Right renal pelvis (tissue), 4 donors: ENCODE measurements at places on chromosomes 4 and X.

- DNase-seq: no peak
Observed at GRCh38 chr4:108540536-108540935, 79.8 kb upstream of the RPL34 start.

GRCh38 chr4:150874338-150875226 lies 140.5 kb downstream of the LRBA start:
- DNase-seq: no peak

GRCh38 chrX:13888284-13888683 lies 71.4 kb upstream of the GPM6B start:
- DNase-seq: no peak

- no peak for DNase-seq
Observed at GRCh38 chr4:38463268-38463958, 200.6 kb upstream of the KLF3 start.

DNA sequence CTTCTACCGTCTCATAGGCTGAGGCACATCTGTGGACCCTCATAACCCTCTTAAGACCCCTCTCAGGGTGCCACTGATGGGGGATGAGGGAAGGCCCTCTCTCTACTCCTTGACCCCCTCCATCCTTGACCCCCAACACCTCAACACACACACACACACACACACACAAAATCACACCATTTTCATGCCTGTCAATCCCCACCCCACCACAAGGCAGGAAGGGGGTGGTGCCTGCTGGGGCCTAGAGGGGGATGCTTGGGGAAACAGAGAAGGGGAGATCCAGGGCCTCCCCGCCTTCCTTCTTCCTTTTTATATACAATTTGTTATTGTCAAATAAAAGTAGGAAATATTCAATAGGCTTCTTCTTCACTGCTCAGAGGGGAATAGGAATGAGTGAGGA lies 1.2 kb upstream of the EBP start:
- DNase-seq: no peak

- DNase-seq: no peak
Observed at GRCh38 chrX:20263474-20263873, 3.2 kb downstream of the RPS6KA3 start.

DNA sequence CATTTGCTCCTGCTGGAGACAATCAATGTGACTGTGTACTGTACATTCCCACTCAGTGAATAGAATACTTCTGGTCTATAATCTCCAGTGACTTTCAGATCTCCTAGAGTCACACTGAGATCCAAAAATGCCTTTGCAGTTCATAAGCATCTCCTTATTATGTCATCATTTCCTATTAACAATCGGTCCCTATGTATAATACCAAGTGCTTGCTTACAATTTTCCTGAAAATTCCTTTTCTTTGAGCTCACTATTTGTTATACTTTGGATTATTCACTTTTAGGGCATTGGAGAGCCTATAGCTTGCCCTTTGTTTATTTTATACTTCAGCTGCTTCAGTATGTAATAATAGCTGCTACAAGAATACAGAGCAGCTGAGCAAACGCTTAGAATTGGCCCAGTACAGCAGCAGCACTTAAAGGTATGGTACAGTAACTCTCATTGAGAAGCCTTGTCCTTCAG lies 313.0 kb downstream of the DCTD start:
- DNase-seq: no peak

- no peak for DNase-seq
Observed at GRCh38 chrX:103800318-103800717, 23.7 kb downstream of the PLP1 start.

DNA sequence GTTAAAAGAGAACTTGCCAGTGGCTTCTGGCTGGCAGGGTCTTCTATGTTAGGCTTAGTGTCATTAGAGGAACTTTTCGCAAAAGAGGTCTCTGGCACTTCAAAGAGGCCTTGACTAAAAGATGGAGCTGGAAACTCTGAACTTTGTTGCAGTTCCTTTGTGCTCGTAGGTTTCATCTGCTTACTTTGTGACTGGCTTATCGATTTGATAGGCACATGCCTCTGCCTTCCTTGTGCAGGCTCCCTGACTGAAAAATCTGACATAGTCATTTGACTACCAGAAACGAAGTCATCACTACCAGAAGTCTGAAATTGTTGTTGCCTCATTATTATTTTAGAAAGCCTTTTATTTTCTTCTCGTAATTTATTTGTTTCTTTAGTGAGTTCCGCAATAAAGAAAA lies 93.9 kb upstream of the IL13RA1 start:
- DNase-seq: no peak

GRCh38 chr4:6332042-6332668 lies 62.5 kb downstream of the WFS1 start:
- no peak for DNase-seq

GRCh38 chr4:41124916-41125548 lies 89.3 kb downstream of the APBB2 start:
- DNase-seq: no peak

GRCh38 chrX:33989936-33990335 lies 142.2 kb downstream of the FAM47A start:
- DNase-seq: no peak

DNA sequence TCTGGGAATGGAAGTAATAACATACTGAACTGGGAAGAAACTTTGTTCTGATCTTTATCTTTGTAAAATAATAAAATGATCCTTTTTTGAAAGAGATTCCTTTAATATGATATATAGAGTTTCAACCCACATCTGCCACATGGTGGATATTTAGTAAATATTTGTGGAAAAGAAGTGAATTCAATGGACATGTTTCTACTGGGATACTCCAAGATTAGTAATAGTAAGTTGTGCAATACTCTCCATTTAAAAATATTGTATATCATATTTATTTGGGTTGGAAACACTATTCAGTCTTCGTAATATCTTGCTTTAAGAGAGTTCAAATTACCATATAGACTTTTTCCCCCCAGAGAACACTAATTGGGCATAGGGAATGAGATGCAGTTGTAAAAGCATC lies 17.8 kb upstream of the ARSJ start:
- no peak for DNase-seq

DNA sequence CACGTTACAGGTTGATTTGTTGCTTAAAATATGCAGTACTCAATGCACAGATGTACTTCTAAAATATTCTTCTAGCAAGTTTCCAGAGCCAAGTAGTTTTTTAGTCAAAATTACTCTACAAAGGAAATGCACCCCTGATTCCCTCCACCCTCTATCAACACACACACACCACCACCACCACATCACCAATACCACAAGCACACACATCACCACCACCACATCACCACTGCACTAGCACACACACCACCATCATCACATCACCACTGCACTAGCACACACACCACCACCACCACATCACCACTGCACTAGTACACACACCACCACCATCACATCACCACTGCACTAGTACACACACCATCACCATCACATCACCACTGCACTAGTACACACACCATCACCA lies 105.2 kb upstream of the FRG1 start:
- no peak for DNase-seq

DNA sequence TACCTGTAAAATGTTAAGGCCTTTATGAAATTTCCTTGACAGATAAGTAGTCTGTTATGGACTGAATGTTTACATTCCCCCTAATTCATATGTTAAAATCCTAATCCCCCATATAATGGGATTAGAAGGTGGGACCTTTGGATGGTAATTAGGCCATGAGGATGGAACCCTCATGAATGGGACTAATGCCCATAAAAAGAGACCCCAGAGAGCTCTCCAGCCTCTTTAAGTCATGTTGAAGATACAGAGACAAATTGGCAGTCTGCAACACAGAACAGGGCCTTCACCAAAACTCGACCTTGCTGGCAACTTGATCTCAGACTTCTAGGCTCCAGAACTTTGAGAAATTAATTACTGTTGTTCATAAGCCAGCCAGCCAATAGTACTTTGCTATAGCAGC lies 1344.5 kb upstream of the PCDH7 start:
- no peak for DNase-seq

DNA sequence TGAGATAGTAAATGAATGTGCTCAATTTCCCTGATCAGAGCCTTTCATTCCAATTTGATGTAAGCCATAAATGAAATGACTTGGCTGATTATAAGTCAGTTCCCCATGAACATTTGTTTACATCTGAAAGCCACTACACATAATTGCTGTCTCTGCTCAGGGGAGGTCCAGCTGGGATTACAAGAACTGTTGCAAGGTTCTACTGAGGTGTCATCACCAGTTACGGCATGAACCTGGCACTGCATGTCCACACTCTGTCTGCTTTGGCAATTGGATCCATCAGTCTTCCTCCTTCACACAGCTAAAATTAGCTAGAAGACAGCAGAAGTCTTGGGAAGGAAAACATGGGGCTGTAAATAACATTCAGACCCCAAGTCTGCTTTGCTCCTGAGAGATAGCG lies 12.8 kb upstream of the MBNL3 start:
- no peak for DNase-seq

DNA sequence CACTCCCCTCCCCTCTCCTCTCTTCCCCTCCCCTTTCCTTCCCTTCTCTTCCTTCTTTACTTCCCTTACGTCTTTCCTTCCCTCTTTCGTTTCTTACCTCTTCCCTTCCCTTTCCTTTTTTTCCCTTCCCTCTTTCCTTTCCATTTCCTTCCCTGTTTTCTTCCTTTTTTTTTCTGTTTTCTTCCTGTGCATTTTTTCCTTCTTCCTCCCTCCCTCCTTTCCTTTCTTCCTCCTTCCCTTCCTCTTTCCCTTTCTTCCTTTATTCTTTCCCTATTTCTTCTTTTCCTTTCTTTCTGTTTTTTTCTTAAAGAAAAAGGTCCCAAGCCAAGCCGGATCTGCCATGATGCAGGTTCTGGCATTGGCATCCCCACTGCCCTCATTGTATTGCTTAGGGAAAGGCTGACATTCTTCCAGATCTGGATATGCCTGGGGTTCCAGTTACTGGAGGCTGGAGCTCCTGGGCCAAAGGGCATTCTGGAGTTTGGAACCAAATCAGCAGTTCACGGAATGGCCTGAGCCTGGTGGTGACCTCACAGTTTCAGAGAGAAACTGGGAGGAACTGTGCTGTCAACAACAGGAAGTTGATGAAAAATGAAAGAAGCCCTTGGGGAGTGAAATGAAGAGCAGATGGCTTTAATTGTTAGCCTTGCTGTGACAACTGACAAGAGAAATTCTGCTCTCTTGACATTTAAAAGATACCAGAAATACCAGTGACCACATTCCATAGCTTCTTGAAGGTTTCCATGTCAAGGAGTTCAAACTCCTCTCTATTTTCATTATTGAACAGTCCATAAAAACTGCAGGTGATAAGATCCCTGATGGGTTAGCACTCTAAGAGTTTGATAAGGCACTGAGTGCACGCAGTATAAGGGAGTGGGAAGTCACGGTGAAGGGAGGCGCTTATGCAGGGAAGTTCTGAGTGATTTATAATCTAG lies 622.1 kb downstream of the SPRY1 start:
- DNase-seq: no peak

DNA sequence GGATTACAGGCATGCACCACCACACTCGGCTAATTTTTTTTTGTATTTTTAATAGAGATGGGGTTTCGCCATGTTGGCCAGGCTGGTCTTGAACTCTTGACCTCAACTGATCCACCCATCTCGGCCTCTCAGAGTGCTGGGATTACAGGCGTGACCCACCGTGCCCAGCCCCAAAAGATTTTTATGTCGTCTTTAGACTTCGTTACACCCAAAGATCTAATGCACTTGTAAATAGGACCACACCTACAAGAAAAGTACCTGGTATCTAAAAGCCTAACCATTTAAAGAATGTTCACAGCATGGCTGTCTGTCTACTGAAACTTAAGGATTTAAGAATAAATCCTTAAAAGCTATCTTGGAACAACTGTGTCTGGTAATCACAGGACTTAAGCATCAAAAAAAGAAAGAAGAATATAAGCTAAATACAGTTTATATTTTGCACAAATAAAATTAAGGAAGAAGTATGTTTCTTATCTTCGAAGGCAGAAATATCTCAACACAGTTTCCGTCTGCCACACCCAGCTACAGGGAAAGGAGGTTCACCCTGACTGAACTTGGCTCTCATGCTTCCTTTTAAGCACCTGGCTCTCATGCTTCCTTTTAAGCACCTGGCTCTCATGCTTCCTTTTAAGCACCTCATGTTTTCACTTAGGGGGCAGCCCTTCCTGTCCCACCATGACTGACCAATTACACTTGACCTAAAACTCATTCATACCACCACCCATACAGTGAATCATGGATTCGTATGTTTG lies 92.0 kb upstream of the STS start:
- DNase-seq: no peak

DNA sequence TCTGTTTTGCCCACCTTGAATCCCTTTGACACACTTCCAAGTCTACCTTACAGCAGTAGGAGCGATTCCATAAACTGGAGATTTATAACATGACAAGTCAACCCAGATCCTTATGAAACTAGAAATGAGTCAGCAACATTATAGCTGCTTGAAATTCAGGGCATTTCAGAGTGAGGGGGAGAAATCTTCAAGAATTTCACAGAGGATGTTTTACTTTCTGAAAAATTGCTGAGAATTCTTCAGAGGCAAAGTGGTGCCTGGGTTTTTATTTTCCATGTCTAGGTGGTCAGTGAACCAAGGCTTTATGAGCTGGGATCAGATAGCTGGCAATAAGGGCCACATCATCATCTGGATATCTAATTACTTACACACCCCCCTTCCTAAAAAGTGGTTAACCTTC lies 119.8 kb downstream of the PPARGC1A start:
- DNase-seq: no peak

- no peak for DNase-seq
Observed at GRCh38 chr4:57020467-57021101, 41.9 kb downstream of the POLR2B start.

DNA sequence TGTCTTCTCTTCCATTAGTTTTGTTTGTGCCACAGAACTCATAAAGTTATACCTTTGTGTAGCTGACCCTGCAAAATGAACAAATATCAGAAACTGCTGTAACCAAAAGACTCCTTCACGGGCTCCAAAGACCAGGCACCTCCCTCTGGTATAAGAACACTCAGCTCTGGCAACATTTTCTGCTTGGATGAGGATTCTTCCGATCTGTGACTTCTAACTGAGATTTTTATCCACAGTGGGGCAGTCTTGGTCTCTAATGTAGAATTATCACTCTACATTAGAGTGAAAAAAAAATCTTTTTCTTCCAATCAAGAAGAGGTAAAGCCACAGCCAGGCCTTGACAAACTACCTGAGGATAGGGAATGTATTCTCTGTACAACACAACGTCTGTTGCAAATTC lies 38.5 kb upstream of the PRSS48 start:
- no peak for DNase-seq

GRCh38 chrX:118062817-118063615 lies 53.6 kb downstream of the KLHL13 start:
- no peak for DNase-seq

GRCh38 chr4:176359590-176359989 lies 39.8 kb downstream of the SPCS3 start:
- no peak for DNase-seq
